ENCODE measurements at places on chromosomes 7 and 10.

DNA sequence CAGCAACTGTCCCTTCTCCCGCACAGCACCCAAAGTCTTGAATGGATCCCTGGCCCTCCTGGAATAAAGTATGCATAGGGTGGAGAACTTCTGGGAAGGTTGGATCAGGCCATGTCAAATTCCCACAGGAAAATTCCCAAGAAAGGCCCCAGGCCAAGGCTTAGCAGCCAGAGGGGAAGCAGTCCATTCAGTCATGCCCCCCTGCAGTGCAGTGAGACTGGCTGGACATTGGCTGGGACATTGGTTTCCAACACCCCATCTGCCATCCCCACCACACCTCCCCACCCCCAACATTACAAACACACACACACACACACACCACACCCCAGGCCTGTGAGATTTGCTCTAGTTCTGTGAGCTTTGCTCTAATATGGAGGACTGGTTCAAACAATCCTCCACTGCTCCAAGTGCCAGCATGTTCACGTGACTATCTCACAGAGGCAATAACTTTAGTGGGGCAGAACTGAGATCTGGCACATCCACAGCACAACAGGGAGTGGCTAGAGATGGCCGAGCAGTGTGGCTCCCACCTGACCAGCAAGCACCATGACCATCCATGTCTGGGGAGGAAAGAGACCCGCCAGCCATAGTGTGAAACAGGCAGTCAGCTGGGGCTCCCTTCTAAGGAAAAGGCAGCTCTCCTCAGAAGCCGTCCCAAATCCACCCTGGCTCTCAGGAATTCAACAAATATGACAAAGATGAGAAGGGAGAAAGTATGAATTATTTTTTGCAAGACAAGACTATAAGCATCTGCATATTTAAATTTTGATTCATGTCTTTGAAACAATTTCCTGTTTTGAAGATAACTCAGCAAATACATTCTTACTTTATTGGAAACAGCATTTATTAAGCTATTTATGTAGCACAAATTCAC is 6.7 kb upstream of the FAM170B start:
- no peak for DNase-seq

DNA sequence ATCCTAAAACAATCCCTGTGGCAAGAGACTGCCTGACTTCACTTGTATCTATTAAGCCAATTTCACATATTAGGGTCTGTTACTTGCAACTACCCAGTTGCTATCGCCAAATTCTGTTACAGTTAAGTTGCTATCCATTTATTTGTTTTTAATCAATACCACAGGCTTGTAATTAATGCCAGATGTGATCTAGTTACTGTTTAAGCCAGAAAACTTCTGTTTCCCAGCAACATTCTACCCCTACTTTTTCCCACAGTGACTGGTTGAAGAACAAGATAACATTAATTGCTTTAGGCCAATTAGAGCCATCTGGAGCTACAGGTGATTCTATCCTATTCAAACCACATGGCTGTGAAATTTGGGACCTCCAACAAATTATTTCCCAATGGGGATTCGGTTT is 131.3 kb downstream of the ALOX5 start:
- no peak for DNase-seq

GRCh38 chr7:107118109-107118900 is 50.5 kb upstream of the HBP1 start:
- no peak for DNase-seq

GRCh38 chr7:132403465-132404110 is 172.7 kb downstream of the PLXNA4 start:
- DNase-seq = no peak

DNA sequence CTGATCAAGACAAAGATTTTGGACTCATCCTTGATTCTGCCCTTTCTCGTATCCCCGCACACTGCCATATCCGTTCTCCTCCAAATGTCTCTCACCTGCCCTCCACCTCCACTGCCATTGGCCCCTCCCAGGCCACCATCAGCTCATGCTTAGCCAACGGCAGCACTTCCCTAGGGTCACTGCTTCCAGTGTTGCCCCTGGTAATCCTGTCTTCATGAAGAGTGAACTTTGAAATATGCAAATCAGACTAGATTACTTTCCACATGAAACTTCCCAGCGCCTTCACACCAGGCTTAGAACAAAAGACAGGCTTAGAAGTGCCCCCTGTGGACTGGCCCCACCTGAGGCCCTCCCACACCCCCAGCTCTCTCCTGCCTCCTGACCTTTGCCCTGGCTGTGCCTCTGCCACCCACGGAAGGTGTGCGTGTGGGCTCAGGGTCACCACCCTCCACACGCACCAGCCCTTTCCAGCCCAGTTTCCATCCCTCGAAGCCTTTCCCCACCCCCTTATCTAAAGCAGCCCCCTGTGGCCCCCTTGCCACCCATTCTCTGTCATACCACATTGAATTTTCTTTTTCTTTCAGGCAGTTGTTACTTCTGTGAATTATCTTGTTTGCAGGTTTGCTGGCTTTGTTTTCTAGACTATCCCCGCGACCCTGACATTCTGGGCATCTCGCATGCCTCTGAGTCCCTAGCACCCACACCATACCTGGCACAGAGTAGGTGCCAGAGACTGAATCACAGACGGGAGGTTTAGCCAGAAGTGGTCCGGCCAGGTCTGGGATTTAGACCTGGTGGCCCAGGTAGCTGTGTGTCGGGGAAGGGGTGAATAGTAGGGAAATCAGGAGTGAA is 26.8 kb upstream of the C10orf53 start:
- no peak for DNase-seq
